ENCODE measurements at places on chromosomes 1 and 21. TPM values are rescaled to one million over a fixed set of nuclear protein-coding genes. Genes with fewer than 3 reads are reported as not detected.
A peak's percentile ranks its signal among the peaks of the same experiment; 100 is the strongest.

The MRPL37 gene
- total RNA-seq = 78.2 TPM

The CHIA gene
- total RNA-seq = not detected

The SH2D2A gene
- total RNA-seq = not detected

The PLA2G2D gene
- total RNA-seq = not detected

The PIGV gene
- total RNA-seq = 14.2 TPM

The SPATC1L gene
- total RNA-seq = 18.9 TPM

The LCE2B gene
- total RNA-seq = not detected

The C1QC gene
- not detected for total RNA-seq

The PEAR1 gene
- 28.2 TPM for total RNA-seq

The CFAP74 gene
- not detected for total RNA-seq

- DNase-seq = no peak
Measured at GRCh38 chr1:152786077-152786476, at the start of gene LCE1E. Gene LCE1E, plus strand, starts transcription at chr1:152786257. Its CDS starts 1,043 bp downstream, at chr1:152787300.

DNA sequence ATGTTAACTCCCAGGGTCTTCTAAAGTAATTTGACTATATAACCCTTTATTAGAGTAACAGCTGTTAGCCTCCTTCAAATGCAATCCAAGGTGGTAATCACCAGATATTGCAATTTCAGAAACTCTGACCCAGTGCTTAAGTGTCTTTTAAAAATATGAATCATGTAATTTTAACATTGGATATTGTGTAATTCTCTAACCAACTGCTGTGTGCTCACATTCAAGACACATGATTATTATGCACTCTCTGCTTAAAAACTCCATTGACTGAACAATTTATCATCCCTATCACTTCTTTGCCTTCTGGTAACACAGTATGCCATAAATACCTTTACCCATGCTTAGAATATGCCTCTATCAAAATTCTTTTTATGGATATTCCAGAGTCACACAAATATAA, 537.4 kb upstream of the RGS18 start:
- DNase-seq = no peak

DNA sequence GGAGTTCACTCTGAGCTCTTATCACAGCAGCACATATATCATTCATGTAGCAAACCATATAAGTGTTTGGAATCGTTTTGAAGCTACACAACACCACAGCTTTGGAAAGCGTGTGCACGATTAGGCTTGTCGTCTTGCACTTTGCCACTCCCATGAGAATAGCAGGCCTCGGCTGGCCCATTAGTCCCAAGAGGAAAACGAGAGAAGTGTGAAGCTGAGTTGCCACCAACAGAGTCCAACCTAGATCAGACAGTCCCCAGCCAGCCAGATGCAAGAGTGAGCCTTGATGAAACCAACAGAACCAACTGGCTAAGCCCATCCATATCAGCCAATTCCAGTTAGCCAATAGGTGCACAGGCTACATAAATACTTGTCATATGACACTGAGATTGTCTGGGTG, 238.4 kb downstream of the C1orf94 start:
- peak; percentile 62 for DNase-seq

DNA sequence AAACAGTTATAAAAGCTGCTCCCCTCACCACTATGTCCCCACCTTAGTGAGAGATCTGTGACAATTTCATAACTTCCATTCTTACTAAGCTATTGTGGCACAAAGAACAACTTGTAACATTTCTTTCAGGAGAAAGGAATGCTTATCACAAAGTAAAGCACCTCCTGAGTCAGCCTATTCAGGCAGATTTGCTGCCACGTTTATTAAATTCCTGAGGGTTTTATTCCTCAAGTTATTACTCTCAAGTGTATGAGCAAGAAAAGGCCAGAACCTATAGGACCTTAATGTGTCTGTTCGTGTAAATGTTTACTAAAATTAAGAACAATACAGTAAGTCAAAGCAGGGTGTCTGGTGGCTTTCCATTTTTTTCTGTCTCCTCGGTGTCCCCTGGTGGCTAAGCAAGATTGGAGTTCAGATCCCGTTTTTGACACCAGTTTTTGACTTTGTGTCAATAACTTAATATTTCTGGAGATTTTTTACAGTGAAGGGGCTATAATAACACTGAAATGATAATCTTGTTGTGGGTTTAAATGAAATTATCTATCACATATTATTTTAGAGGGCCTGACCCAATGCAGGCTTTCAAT, 1539.6 kb downstream of the BRINP3 start:
- no peak for DNase-seq

DNA sequence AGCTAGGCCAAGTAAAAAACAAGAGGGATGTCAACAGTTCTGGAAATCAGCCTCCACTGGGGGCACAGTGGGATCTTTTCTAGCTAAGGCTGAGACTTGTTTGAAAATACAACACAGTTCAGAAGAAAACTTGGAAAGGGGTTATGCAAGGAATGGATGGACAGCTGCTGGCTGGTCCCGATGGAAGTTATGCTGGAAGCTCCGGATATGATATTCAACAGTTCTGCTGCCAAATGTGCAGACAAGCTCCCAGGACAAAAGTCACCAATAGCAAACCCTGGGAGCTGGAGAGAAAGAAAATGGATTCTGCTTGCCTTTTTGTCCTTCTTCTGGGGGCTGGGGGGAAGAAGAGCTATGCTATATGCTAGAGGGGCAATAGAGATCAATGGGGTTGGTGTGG, 14.3 kb downstream of the LMX1A start:
- DNase-seq = no peak

DNA sequence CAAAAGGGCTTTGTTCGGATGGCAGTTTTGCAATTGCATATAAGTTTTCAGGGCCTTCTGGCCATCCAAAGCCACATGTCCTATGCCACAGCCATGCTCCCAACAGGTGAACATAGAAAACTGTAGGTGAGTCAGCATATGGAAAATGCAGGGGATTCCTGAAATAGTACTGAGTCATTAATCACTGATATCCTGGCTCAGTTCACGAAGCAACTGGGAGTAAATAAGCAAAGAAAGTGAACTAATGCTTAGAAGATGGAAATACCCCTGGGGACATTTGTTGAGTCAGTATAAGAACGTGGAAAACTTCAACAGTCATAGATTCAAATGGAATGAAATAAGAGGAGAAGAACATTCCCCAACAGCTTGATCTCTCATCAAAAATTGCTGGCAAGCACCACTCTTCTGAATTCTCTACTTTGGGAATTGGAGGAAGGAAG, 148.9 kb upstream of the RUNX1 start:
- DNase-seq = no peak

- no peak for DNase-seq
Measured at GRCh38 chr1:114078116-114078515, 75.6 kb downstream of the SYT6 start.

DNA sequence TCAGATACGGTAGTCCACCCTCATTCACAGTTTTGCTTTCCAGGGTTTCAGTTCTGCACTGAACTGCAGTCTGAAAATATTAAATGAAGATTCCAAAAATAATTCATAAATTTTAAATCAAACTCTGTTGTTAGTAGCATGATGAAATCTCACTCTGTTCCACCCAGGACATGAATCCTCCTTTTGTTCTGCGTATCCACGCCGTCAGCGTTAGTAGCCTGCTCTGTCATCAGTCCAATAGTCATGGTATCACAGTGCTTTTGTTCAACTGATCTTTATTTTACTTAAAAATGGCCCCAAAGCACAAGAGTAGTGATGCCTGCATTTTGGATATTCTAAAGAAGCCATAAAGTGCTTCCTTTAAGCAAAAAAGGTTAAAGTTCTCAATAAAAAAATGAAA, 23.9 kb downstream of the CHD1L start:
- no peak for DNase-seq

- peak; percentile 78 for DNase-seq
Measured at GRCh38 chr1:54709547-54710292, 5.9 kb upstream of the TTC4 start.

DNA sequence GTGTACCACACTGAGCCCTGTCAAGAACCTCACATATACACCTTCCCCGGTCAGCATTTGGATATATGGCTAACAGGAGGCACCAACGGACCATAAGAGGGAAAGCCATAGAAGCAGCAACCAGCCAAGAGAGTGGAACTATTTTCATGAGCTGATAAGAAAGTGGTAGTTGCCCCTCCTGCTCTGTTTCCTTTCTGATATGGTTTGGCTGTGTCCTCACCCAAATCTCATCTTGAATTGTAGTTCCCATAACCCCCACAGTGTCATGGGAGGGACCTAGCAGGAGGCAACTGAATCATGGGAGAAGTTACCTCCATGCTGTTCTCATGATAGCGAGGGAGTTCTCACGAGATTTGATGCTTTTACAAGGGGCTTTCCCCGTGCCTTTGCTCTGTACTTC, 366.1 kb upstream of the DAB1 start:
- DNase-seq = no peak

GRCh38 chr1:83701355-83701754, 297.6 kb downstream of the TTLL7 start:
- DNase-seq = no peak

GRCh38 chr1:147771226-147772125, 11.1 kb upstream of the GJA5 start:
- DNase-seq = no peak

- no peak for DNase-seq
Measured at GRCh38 chr1:179228783-179229213, 679 bp downstream of the ABL2 start.

- DNase-seq = peak; percentile 87
Measured at GRCh38 chr1:31376375-31377134, 3.7 kb upstream of the FABP3 start.

DNA sequence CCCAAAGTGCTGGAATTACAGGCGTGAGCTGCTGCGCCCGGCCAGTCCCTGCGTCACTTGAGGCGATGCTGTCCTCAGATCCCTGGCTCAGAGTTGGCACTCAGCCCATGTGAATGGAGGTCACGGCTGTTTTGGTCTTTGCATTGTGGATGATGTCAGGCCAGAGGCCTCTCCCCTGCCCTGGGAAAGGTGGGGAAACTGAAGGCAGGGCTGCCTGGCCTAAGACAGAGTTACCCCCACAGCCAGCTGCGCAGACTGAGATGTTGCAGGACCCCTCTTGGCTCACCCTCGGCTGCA, 821 bp downstream of the MASP2 start:
- DNase-seq = no peak

- DNase-seq = no peak
Measured at GRCh38 chr1:104459886-104460285, 710.2 kb downstream of the AMY1C start.

GRCh38 chr1:232271991-232272589, 357.8 kb downstream of the SIPA1L2 start:
- no peak for DNase-seq

DNA sequence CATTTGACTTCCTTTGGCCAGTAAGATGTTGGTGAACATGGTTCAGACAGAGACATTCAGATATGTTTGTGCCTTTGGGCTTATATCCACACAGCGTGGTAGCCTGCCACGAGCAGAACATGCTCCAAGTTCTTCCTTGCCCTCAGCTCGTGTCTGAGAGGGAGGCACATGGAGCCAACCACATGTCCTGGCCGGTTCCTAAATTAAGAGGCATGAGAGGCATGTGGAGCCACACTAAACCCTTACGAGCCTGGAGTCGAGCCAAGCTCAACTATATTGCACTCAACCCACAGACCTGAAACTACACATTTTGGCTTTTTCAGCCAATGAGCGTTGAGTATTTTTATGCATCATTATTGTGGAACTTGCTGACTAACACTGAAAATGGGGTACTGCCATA, 133.7 kb upstream of the KCNK1 start:
- no peak for DNase-seq

DNA sequence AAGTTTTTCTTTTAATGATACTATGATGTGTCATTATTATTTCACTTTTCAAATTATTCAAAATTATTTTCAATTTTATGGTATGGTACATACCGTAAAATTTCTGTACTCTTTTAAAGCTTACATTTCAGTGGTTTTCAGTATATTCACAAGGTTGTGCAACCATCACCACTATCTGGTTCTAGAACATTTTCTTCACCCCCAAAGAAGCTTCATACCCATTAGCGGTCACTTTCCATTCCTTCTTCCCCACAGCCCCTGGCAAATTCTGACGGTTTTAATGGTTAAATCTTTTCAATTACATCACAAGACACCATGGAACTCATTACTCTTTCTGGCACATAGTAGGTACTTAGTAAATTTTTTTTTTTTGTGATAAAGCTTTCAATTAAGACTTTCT, 22.8 kb upstream of the ATP5PO start:
- DNase-seq = no peak

GRCh38 chr1:29520571-29521437, 284.5 kb downstream of the PTPRU start:
- peak; percentile 75 for DNase-seq
